ENCODE measurements at places on chromosomes 5 and 9. TPM values are rescaled to one million over a fixed set of nuclear protein-coding genes. Genes with fewer than 3 reads are reported as not detected.
A peak's percentile ranks its signal among the peaks of the same experiment; 100 is the strongest.

- H3K27me3 ChIP-seq: no peaks in the 10 kb centered on the region
- no peaks in the 10 kb centered on the region for H3K4me1 ChIP-seq
- no peak overlapping the region for H3K27ac ChIP-seq
- no peak for DNase-seq
- no peak overlapping the region for H3K4me3 ChIP-seq
These were observed 17.0 kb downstream of the LARS1 start for GRCh38 chr5:146165460-146165859.

- no peaks in the 10 kb centered on the region for H3K27me3 ChIP-seq
- H3K4me3 ChIP-seq: no peak overlapping the region
- H3K4me1 ChIP-seq: no peaks in the 10 kb centered on the region
- H3K27ac ChIP-seq: no peak overlapping the region
These were observed 135.0 kb upstream of the FBN2 start for GRCh38 chr5:128673000-128673399.

DNA sequence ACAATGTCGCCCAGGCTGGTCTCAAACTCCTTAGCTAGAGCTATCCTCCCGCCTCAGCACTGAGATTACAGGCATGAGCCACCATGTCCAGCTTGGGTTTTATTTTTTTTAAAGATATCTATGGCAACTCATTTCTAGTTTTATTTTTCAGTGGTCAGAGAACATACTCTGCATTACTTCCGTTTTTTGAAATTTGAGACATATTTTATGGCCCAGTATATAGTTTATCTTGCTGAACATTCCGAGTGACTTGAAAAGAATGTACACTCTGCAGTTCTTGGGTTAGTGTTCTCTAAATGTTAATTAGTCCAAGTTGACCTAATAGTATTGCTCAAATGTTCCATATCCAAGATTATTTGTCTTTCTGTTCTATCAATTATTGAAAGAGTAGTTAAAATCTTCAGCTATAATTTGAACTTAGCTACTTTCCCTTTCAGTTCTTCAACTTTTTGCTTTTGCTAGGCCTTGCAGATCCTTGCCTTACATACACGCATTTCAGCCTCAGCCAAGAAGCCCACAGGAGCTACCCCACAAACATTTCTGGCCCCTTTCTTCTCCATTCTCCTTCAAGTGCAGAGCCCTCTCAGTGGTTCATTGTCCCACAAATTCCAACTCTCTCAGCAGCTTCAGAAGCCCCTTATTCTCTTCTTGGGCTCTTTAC lies 22.3 kb upstream of the SNAPC3 start:
- no peak for DNase-seq
- peak overlapping the region; percentile 62 for H3K27ac ChIP-seq
- H3K27me3 ChIP-seq: no peaks in the 10 kb centered on the region
- H3K4me3 ChIP-seq: no peak overlapping the region

DNA sequence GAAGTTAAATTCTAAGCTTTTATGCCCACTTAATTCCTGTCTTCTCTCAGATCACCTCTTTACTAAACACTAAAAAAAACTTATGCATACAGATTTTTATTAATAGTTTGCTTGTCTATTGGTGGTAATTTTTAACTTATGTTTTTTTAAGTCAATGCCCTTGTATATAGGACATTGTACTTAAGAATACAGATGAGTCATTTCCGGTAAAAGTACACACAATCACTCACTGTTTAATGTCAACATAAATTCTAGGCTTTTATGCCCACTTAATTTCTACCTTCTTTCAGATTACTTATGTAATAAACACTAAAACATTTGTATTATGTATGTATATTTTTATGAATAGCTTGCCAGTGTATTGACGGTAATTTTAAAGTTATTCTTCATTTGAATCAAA lies 872.8 kb upstream of the CDH9 start:
- DNase-seq: no peak
- H3K4me3 ChIP-seq: no peak overlapping the region
- no peak overlapping the region for H3K27ac ChIP-seq
- H3K36me3 ChIP-seq: no peaks in the 10 kb centered on the region
- H3K27me3 ChIP-seq: no peaks in the 10 kb centered on the region
- no peaks in the 10 kb centered on the region for H3K4me1 ChIP-seq

- DNase-seq: no peak
- H3K4me3 ChIP-seq: no peak overlapping the region
- no peak overlapping the region for H3K27ac ChIP-seq
- no peaks in the 10 kb centered on the region for H3K27me3 ChIP-seq
- H3K4me1 ChIP-seq: peaks cover 35% of the 10 kb centered on the region
- H3K36me3 ChIP-seq: no peaks in the 10 kb centered on the region
These were observed 79.8 kb downstream of the MUSK start for GRCh38 chr9:110748251-110748893.

DNA sequence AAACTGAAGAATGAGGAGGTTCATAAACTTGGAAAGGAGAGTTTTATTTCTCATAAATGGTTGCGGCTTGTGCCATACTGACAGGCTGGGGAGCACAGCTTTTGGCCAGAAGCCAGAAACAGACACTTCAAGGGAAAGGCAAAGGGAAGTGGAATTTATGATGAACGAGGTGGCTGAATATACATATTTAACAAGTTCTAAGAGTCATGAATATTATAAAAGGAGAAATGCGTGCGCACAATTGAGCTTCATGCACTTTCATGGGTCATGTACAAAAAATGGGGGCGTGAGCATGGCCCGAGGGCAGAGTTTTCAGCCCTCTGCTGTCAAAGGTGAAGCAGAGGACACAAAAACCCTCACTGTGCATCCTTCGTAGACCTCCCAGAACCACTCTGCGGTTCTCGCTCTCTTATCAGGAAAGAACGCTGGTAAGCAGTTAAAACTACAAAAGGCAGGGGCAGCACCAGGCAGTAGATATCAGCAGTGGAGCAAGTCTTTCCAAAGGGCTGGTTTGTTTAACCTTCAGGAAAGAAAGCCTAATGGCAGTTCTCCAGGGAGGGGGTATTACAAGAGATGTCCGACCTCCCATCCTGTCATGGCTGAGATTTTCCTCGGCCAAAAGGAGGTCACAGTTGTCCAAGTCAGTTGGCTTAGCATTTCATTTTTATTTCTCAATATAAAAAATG lies 29.0 kb downstream of the AUH start:
- no peaks in the 10 kb centered on the region for H3K36me3 ChIP-seq
- H3K4me1 ChIP-seq: peaks cover 7% of the 10 kb centered on the region
- no peak for DNase-seq

GRCh38 chr5:28493456-28493855 lies 1455.1 kb upstream of the CDH9 start:
- no peaks in the 10 kb centered on the region for H3K27me3 ChIP-seq
- H3K27ac ChIP-seq: no peak overlapping the region
- H3K4me1 ChIP-seq: no peaks in the 10 kb centered on the region
- no peaks in the 10 kb centered on the region for H3K36me3 ChIP-seq
- no peak for DNase-seq
- no peak overlapping the region for H3K4me3 ChIP-seq

DNA sequence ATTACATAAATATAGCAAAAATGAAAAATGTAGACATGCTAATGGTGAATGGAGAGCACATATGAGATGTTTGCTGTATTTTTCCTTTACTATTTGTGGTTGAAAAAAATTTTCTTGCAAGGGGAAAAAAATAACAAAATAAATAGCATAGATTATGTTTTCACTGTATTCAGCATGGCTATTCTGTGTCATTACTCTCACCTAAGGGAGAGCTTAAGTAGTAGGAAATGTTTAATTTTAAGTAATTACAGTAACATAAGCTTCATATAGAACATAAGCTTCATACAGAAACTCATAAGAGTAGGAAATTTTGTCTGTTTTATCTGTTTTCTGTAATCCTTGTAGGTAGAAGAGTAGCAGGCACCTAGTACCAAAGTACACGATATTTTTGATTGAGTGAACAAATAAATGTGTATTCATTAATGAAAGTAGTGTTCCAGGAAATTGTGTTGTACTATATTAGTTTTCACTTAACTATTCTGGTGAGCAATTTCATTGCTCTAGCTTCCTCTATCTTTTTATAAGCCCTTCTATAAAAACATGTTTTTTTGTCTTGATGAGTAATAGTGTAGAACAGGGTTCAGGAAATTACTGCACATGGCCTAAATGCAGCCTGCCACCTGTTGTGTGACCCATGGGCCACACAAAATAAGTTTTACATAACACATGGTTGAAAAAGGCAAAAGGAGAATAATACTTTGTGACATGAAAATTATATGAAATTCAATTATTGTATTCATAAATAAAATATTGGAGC lies 1025.0 kb upstream of the CDH10 start:
- no peak overlapping the region for H3K4me3 ChIP-seq
- DNase-seq: no peak
- H3K27ac ChIP-seq: no peak overlapping the region

DNA sequence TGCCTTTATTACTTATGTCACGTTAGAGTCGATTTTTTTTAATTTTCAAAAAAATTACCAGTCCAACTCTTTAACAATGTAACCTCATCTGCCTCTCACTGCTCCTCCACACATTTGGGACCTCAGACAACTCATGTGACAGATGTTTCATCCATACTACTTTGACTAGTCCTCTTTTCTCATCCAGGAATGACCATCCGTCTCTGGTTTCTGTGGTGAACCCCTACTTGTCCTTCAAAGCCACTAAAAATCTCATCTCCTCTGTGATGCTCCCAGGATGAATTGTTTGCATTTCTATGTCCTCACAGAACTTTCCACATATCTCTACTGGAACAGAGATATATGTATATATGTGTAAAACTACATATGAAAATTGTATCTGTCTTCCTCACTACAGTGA lies 149.8 kb upstream of the ZNF462 start:
- H3K4me1 ChIP-seq: peaks cover 6% of the 10 kb centered on the region
- DNase-seq: no peak
- no peak overlapping the region for H3K4me3 ChIP-seq
- no peaks in the 10 kb centered on the region for H3K27me3 ChIP-seq
- H3K27ac ChIP-seq: no peak overlapping the region

- no peak overlapping the region for H3K4me3 ChIP-seq
- H3K4me1 ChIP-seq: peaks cover 7% of the 10 kb centered on the region
- H3K27me3 ChIP-seq: no peaks in the 10 kb centered on the region
- H3K27ac ChIP-seq: no peak overlapping the region
- no peak for DNase-seq
- H3K36me3 ChIP-seq: no peaks in the 10 kb centered on the region
These were observed 137.4 kb downstream of the STK32A start for GRCh38 chr5:147372191-147372590.

DNA sequence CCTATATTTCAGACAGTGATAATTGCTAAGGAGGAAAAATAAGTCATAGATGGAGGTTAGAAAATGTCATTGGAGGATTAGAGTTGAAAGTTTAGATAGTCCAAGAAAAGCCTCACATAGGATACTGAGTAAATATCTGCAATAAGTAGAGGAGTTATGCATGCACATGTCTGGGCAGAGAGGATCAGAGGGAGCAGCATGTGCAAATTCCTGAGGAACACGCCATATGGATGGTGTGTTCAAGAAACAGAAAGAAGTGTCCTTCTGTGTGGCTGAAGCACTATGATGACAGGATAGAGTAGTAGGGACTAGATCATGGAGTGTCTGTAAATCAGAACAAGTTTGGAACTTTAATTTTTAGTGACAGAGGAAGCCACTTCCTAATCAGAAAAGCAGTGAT lies 52.2 kb downstream of the SGCD start:
- no peak for DNase-seq
- H3K27ac ChIP-seq: no peak overlapping the region
- H3K4me3 ChIP-seq: no peak overlapping the region

DNA sequence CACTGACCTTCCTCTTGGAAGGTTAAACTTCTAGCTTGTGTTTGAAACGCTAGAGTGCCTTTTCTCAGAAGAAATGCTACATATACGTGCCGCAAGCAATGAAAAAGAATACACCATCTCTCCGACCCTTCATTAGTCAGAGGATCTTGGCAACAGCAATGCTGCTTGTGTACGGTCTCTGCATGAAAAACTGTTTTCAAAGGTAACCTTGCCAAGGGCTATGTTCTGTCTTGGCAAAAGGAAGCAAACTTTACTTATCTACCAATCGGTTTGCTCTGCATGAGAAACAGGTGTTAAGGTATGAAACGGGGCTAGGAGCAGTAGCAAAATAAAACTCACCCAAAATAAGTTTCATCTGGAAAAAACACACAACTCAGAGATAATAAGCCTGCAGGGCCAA lies 297.8 kb downstream of the FBXL17 start:
- no peak overlapping the region for H3K27ac ChIP-seq
- no peak for DNase-seq
- H3K36me3 ChIP-seq: no peaks in the 10 kb centered on the region
- H3K4me3 ChIP-seq: no peak overlapping the region
- peaks cover 13% of the 10 kb centered on the region for H3K4me1 ChIP-seq

PCDHGA1 gene
- 0.41 TPM for total RNA-seq

GGTA1 gene
- total RNA-seq: 55.1 TPM

GRIA1 gene
- 12.4 TPM for total RNA-seq

VCAN gene
- 870 TPM for total RNA-seq

CACFD1 gene
- total RNA-seq: 19.5 TPM

PAM gene
- 571 TPM for total RNA-seq
